A549 treated with AZD2906 at 1 μM for 4 hours (cell line): ENCODE measurements at places on chromosomes 16 and 17. TPM values are rescaled to one million over a fixed set of nuclear protein-coding genes. Genes with fewer than 3 reads are reported as not detected.

Gene SRL
- 0.03 to 0.08 TPM (median 0.06 TPM) in 5 replicates for total RNA-seq

Gene ETV4
- 57.6 to 67.4 TPM (median 65.7 TPM) in 5 replicates for total RNA-seq

Gene ZNF48
- total RNA-seq = 12.4 to 14.0 TPM (median 12.9 TPM) in 5 replicates

Gene CHD9NB
- total RNA-seq = 0.88 to 1.3 TPM (median 1.1 TPM) in 5 replicates

Gene UMOD
- not detected in 5 replicates for total RNA-seq

Gene SCARF1
- 0.19 to 0.43 TPM (median 0.23 TPM) in 5 replicates for total RNA-seq

Gene NTN1
- 0.46 to 0.85 TPM (median 0.58 TPM) in 5 replicates for total RNA-seq

Gene STH
- total RNA-seq = not detected in 5 replicates

Gene ZNF423
- 0.07 to 0.33 TPM (median 0.07 TPM) in 5 replicates for total RNA-seq

Gene CD300LB
- 0.05 to 0.14 TPM (median 0.05 TPM) in 4 of 5 replicates, not detected in the other for total RNA-seq

Gene HP
- total RNA-seq = 0.15 to 0.30 TPM in 2 of 5 replicates, not detected in the others

Gene TUBB3
- 197 to 265 TPM (median 257 TPM) in 5 replicates for total RNA-seq

Gene ADGRG3
- total RNA-seq = 0.44 to 0.69 TPM (median 0.66 TPM) in 5 replicates

Gene RAB26
- 1.9 to 4.4 TPM (median 3.3 TPM) in 5 replicates for total RNA-seq

Gene GDPD1
- total RNA-seq = 0.37 to 0.77 TPM (median 0.48 TPM) in 5 replicates

Gene ATXN7L3
- total RNA-seq = 52.9 to 68.2 TPM (median 63.5 TPM) in 5 replicates

Gene NPIPB9
- 1.1 to 1.7 TPM (median 1.4 TPM) in 5 replicates for total RNA-seq

Gene MSLN
- 2.9 to 3.7 TPM (median 3.1 TPM) in 5 replicates for total RNA-seq

Gene CLEC18B
- total RNA-seq = 0.03 to 0.23 TPM (median 0.20 TPM) in 5 replicates

Gene HBM
- total RNA-seq = not detected in 5 replicates

Gene FOXL1
- total RNA-seq = 1.3 to 2.1 TPM (median 2.0 TPM) in 5 replicates

Gene DBNDD1
- total RNA-seq = 49.9 to 66.7 TPM (median 63.5 TPM) in 5 replicates

Gene KIF18B
- 30.5 to 38.1 TPM (median 36.8 TPM) in 5 replicates for total RNA-seq

Gene MT1G
- not detected in 5 replicates for total RNA-seq

Gene CCL7
- total RNA-seq = 0.11 to 0.25 TPM (median 0.22 TPM) in 5 replicates

Gene KIF2B
- not detected in 5 replicates for total RNA-seq

Gene ABHD15
- 23.2 to 27.4 TPM (median 26.0 TPM) in 5 replicates for total RNA-seq

Gene GAN
- 2.2 to 2.9 TPM (median 2.3 TPM) in 5 replicates for total RNA-seq

Gene KRTAP9-1
- not detected in 5 replicates for total RNA-seq

Gene TBC1D26
- total RNA-seq = not detected in 5 replicates

Gene TRPV2
- 0.36 to 0.83 TPM (median 0.53 TPM) in 5 replicates for total RNA-seq

Gene KRT25
- not detected in 5 replicates for total RNA-seq

Gene WFDC1
- 0.16 TPM in 1 of 5 replicates, not detected in the others for total RNA-seq

Gene TAT
- total RNA-seq = 0.03 to 0.15 TPM (median 0.05 TPM) in 4 of 5 replicates, not detected in the other

Gene DPEP3
- not detected in 5 replicates for total RNA-seq

Gene ZG16B
- total RNA-seq = 0.37 to 0.96 TPM (median 0.92 TPM) in 5 replicates

Gene KRT36
- total RNA-seq = 0.05 TPM in 1 of 5 replicates, not detected in the others

Gene KRT12
- not detected in 5 replicates for total RNA-seq

Gene EFCAB13
- total RNA-seq = 1.6 to 2.3 TPM (median 2.0 TPM) in 5 replicates

Gene NPIPB13
- 1.8 to 3.6 TPM (median 2.4 TPM) in 5 replicates for total RNA-seq

Gene CHCT1
- 0.08 to 0.15 TPM in 2 of 5 replicates, not detected in the others for total RNA-seq

Gene KRTAP9-9
- not detected in 5 replicates for total RNA-seq

Gene INCA1
- 1.4 to 1.9 TPM (median 1.6 TPM) in 5 replicates for total RNA-seq

Gene PRAC1
- total RNA-seq = not detected in 5 replicates

Gene GUCY2D
- total RNA-seq = 0.38 to 0.78 TPM (median 0.50 TPM) in 5 replicates

Gene AATK
- 0.40 to 0.85 TPM (median 0.55 TPM) in 5 replicates for total RNA-seq

Gene C17orf107
- 0.17 to 0.30 TPM (median 0.26 TPM) in 5 replicates for total RNA-seq

Gene NF1
- total RNA-seq = 13.7 to 20.7 TPM (median 17.8 TPM) in 5 replicates

Gene KRT38
- 0.03 TPM in 1 of 5 replicates, not detected in the others for total RNA-seq

Gene SPNS3
- total RNA-seq = 0.03 to 0.17 TPM (median 0.06 TPM) in 4 of 5 replicates, not detected in the other

Gene FAM222B
- 37.5 to 44.3 TPM (median 41.1 TPM) in 5 replicates for total RNA-seq

Gene CYGB
- total RNA-seq = 0.88 to 1.7 TPM (median 1.2 TPM) in 5 replicates

Gene FMNL1
- 25.4 to 32.3 TPM (median 31.9 TPM) in 5 replicates for total RNA-seq

Gene RASD1
- total RNA-seq = 4.4 to 5.8 TPM (median 4.9 TPM) in 5 replicates

Gene PYY
- total RNA-seq = 0.08 TPM in 1 of 5 replicates, not detected in the others

Gene CTRB1
- not detected in 5 replicates for total RNA-seq

Gene TEKT5
- 0.18 TPM in 1 of 5 replicates, not detected in the others for total RNA-seq
